ENCODE measurements at places on chromosomes 2 and 18. TPM values are rescaled to one million over a fixed set of nuclear protein-coding genes. Genes with fewer than 3 reads are reported as not detected.
A peak's percentile ranks its signal among the peaks of the same experiment; 100 is the strongest.

VWA3B gene
- not detected for total RNA-seq

TEX44 gene
- total RNA-seq = not detected

CAVIN2 gene
- 118 TPM for total RNA-seq

DNA sequence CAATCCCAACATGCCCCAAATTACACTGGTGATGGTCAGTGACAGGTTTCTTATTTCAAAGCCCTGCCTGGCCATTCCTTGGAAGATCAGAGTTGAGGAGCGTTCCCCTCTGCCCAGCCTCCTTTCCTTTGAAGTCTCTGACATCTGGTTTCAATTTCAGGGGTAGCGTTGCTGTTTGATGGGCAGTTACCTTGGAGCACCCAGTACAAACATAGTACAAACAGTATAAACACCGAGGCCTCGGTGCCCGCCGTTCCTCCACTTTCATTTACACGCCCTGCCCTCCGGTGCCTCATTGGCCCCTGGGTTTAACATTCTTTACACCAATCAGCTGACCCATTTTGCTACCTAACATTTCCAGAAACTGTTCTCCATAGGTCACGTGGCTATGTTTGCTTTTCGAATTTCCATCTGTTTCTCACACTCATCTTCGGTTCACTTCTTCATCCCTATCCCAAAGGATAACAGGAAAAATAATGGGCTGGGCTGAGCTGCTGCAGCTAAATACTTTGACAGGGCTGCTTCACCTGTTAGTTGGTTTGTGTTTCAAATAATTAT is 65.6 kb downstream of the NRP2 start:
- H3K27ac ChIP-seq = no peak overlapping the region
- H3K36me3 ChIP-seq = no peaks in the 10 kb centered on the region
- peak; percentile 18 for DNase-seq
- H3K27me3 ChIP-seq = no peaks in the 10 kb centered on the region
- H3K4me3 ChIP-seq = no peak overlapping the region

- H3K27me3 ChIP-seq = no peaks in the 10 kb centered on the region
- H3K4me3 ChIP-seq = no peak overlapping the region
- no peaks in the 10 kb centered on the region for H3K36me3 ChIP-seq
- no peak overlapping the region for H3K27ac ChIP-seq
- H3K4me1 ChIP-seq = peaks cover 40% of the 10 kb centered on the region
These were observed 186.6 kb downstream of the MYO5B start for GRCh38 chr18:50008306-50008705.

GRCh38 chr2:163768881-163769695 is 33.3 kb upstream of the FIGN start:
- H3K4me3 ChIP-seq = no peak overlapping the region
- H3K27me3 ChIP-seq = no peaks in the 10 kb centered on the region
- no peak for DNase-seq
- no peaks in the 10 kb centered on the region for H3K4me1 ChIP-seq
- H3K27ac ChIP-seq = no peak overlapping the region
- no peaks in the 10 kb centered on the region for H3K36me3 ChIP-seq

DNA sequence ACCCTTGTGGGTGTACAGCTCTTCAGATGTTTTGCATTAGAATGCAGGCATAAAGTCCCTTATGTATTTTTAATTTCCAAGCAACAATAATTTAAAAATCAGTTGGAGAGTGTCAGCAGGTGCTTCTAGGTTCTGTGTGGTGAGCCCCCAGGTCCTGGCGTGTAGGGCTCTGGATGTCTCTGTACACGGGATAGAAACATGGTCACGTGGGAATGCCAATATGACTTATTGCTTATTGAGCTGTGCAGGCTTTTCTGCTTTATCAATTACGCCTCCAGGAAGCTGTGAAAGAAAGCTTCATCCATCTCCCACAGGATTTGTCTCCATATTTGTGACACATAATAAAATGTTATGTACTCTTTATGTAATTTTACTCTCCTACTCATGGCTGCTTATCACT is 37.8 kb downstream of the PRELID3A start:
- no peak overlapping the region for H3K4me3 ChIP-seq
- no peak overlapping the region for H3K27ac ChIP-seq
- no peak for DNase-seq
- no peaks in the 10 kb centered on the region for H3K27me3 ChIP-seq

DNA sequence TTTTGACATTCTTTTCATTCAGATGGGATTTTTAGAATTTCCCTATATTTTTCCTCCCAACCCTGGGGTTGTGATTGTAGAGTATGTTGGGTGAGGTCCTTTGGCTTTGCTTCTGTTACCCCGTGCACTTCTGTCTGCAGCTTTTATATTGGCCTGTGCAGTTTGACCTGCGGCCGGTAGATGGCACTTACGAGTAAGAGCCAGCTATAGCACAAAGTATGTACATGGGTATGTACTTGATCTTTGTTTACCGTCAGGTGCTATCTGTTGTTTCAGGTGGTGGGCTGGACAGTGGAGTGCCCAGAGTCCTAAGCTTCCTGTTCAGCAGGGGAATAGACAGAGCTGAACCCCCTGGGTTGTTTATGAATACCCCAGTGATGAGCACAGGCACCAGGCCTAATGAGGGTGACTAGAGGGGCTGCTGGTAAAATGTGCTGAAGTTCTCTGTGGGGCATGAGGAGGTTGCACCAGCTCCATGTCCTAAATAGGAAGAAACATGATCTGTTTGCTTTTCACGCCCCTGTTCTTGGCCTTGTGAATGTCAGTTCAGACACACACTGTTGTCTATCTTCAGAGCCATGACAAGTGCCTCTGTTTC is 58.9 kb upstream of the THUMPD2 start:
- H3K27ac ChIP-seq = no peak overlapping the region
- H3K4me1 ChIP-seq = no peaks in the 10 kb centered on the region
- no peaks in the 10 kb centered on the region for H3K36me3 ChIP-seq
- H3K4me3 ChIP-seq = no peak overlapping the region

DNA sequence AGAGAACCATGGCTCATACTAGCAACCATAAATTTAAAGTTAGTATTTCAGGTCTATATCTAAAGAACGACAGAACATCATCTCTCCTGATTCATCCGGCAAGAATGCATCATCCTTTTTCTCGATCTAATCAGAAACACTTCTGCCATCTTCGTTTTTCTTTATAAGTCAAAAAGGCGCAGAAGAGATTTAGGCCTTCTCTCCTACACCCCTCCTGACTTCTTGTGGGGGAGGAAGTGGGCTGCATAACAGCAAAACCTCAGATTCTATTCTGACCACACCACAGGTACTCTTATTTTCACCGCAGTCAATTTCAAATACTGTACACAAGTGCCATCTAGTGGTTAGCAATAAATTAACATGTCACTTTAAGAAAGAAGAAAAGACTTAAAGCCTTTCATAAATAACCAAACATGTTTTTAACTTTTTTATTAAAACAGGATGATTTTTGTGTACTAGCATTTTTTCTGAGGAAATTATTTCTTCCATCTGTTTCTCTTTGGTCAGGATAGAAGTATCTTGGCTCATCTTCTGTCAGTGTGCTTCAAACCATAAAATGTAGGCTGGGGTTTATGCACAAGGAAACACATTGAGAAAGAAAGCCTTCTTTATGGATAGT is 48.4 kb upstream of the PIK3C3 start:
- no peaks in the 10 kb centered on the region for H3K27me3 ChIP-seq
- no peak overlapping the region for H3K4me3 ChIP-seq
- DNase-seq = no peak
- H3K4me1 ChIP-seq = no peaks in the 10 kb centered on the region
- no peaks in the 10 kb centered on the region for H3K36me3 ChIP-seq
